ENCODE measurements at places on chromosomes 3 and 15.

DNA sequence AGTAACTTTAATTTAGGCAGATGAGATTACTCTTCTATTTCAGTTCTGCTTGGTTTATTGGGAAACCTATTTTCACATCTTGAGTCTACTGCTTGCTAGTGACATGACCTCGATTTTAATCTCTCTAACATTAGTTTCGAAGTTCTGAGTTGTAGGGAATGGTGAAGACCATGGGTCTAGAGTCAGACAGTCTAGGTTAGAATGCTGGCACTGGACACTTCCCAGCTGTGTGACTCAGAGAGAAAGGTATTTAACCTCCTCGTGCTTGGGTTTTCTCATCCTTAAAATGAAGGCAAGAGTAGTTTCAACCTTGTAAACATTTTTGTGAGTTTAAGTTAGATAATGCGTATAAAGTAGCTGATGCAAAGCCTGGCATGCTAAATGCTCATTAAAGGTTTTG lies 422.1 kb downstream of the GRM7 start:
- DNase-seq: no peak

DNA sequence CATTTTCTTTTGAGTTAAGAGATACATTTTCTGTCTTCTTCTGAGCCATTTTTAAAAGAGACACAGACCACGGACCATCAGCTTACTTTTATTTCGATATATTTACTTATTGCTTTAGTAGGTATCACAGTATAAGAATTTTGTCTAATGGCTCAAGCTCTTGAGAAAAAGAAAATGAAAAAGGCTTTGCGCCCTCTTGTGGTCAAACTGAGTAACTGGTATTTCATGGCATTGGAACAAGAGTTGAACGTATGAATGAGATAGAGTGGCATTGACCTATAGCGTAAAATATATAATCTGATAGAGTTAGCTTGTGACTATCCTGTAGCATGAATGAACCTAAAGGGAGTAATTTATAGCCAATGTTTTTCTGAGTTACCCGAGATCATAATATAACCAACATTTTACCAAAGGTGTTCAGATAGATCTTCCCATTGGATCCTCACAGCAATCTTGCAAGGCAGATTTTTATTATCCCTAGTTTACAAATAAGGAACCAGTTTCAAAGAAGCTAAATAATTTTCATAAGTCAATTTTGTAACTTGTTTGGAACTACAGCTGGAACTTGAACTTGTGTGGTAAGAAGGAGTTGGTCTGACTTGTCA lies 154.6 kb downstream of the POLR2M start:
- no peak for DNase-seq

GRCh38 chr3:112137781-112138180 lies 4.7 kb upstream of the GCSAM start:
- DNase-seq: no peak

DNA sequence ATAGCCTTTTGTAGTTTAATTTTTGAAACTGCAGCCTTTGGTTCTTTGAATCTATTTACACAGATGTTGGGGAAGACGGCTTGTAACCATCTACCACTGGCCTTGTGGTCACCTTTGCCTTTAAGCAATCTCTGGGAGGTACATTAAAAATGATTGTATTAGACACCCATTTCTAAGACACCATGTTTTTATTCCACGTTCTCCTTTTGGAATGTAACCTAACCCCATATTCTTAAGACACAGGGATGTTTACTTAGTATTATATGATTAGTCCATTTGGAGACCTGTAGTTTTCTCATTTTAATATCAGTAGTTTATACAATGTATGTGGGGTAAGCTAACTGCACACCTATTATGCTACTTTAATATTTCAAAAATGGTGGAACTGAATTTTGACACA lies 175.1 kb upstream of the PLSCR5 start:
- DNase-seq: no peak

GRCh38 chr15:46901001-46901400 lies 816.3 kb upstream of the SEMA6D start:
- DNase-seq: no peak

- DNase-seq: no peak
These were observed 97.2 kb upstream of the PRR23E start for GRCh38 chr3:127095774-127096173.

GRCh38 chr3:194163697-194164096 lies 27.7 kb downstream of the HES1 start:
- no peak for DNase-seq

DNA sequence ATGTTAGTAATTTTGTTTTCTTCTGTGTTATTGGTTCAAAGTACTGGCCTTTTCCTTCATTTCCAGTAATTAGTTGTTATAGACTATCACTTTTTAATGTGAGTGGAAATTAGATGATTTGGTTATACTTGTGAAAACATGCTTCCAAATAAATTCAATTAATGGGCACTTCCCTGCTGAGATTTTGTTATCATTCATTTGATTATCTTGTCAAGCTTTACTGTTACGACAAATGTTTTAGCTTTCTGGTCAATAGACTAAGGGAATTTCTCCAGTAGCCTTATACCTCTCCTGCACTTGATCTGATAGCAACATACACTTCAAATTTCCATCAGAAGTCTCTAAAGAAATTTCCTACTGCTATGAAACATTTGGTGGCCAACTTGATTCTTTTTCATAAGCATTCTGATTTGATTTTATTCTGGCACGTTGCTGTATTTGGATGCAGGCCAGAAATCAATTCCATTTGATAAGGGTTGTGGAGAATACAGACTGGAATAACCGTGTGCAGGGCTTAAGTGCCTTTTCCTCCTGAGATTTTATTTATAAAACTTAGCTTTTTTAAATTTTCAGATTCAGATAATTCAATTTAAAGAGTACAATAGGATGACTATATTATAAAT lies 573.8 kb upstream of the NAALADL2 start:
- no peak for DNase-seq

DNA sequence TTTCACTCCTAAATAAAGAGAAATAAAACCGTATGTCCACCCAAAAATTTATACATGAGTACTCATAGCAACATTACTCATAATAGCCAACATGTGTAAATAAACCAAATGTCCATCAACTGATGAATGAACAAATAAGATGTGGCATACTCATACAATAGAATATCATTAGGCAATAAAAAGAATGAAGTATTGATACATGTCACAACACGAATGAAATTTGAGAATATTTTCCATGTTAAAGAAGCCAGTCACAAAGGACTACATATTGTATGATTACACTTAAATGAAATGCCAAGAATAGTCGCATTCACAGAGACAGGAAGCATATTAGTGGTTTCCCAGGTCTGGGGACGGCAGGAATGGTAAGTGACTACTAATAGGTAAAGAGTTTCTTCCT lies 869.2 kb downstream of the IGSF11 start:
- DNase-seq: no peak

DNA sequence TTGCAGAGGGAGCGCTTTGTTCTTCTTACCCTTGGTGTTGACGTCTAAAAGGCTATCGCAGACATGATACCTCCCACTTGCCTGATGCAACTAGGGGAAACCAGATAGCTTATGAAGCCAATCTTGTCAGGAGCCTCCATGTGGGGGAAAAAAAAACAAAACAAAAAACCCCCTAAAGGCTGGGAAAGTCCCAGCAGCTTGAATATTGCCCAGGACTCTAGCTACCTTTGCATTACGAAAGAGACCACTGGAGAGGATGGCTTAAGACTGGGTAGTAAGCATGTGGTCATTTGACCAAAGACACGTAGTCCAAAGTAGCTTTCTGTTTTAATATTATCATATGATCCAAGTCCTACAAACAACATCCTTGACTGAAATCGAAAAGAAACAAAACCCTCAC lies 120.7 kb upstream of the WNT5A start:
- DNase-seq: no peak

DNA sequence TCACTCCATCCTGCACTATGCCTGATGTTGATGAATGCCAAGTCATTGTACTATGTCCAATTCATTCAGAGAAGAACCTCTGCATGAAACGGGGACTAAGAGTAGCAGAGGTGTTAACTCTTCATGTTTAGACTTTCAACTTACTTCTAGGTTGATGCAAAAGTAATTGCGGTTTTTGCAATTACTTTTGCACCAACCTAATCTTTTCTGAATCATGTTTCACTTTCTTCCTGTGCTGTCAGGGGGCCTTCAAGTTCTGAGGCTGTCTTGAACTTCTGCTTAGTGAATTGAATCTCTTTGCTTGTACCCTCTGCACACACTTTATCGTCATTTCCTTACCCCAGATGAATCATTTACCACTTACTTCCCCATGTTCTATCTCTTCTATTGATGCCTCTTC lies 636.2 kb downstream of the NAALADL2 start:
- DNase-seq: no peak

- DNase-seq: no peak
These were observed 2.6 kb upstream of the ABHD10 start for GRCh38 chr3:111976254-111976653.

GRCh38 chr15:51067510-51067909 lies 27.2 kb downstream of the TNFAIP8L3 start:
- DNase-seq: no peak

DNA sequence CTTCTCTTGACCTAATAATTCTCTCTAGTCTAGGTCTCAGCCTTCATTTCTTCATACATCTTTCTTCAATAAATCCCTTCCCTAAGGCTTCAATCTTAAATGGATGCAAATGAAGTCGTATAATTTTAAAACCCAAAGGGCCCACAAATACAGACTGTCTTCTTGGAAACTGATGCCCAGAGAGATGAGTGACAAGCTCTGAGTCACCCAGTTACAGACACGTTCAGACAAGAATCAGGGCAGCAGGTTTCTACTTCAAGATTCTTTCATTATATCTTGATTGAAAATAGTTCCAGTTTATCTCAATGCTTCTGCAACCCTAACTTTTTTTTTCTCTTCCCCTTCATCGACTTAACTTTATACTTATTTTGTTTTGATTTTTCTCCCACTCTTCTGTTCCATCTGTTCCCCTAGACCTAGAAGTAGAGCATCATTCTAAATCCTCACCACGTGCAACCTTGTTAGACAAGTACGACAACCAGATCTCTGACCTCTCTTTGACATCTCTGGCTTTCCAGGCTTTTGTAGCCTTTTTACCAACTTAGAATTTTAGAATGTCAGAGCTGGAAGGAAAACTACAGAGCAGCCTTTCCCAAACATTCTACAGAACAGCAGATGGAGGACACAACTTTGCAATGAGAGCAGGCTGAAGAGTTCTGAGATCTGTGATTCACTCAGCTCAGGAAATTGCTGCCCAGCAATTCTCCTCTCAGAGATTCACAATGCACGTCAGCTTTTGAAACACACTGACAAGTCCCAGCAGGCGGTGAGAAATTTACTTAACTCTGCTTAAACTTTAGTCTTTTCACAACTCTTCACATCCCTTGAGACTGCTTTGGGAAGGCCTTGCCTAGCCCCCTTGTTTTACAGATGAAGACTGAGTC lies 25.3 kb downstream of the NCEH1 start:
- no peak for DNase-seq

DNA sequence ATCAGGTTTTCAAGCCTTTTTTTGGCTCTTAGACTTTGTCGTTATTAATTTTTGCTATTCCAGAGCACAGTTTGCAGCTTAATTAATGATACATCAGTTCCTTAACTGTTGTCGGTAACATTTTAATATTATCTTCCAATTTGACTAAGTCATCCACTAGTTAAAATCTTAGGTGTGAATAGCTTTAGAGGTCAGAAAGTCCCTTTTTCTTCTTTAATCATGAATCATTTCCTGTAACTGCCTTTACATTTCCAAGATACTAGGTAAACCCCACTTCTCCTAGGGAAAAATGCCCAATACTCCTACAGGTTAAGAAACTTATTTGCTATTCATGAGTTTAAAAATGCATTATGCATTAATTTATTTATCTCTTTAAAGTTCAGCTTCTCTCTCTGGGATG lies 260.9 kb upstream of the CFAP20DC start:
- DNase-seq: no peak

DNA sequence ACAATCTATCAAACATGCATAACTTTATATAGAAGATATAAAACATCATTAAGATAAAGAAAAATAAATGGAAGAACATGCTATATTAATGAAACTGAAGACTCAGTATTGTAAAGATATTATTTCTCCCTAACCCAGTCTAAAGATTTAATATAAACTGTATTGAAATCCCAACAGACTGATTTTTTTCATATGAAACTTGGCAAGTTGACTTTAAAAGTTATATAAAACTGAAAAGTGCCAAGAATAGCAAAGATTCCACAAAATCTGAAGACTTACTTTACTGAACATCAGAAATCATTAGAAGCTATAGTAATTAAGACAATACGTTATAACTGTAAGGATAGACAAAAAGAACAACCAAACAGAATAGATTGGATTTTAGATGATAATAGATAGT lies 531.3 kb upstream of the MCTP2 start:
- DNase-seq: no peak

DNA sequence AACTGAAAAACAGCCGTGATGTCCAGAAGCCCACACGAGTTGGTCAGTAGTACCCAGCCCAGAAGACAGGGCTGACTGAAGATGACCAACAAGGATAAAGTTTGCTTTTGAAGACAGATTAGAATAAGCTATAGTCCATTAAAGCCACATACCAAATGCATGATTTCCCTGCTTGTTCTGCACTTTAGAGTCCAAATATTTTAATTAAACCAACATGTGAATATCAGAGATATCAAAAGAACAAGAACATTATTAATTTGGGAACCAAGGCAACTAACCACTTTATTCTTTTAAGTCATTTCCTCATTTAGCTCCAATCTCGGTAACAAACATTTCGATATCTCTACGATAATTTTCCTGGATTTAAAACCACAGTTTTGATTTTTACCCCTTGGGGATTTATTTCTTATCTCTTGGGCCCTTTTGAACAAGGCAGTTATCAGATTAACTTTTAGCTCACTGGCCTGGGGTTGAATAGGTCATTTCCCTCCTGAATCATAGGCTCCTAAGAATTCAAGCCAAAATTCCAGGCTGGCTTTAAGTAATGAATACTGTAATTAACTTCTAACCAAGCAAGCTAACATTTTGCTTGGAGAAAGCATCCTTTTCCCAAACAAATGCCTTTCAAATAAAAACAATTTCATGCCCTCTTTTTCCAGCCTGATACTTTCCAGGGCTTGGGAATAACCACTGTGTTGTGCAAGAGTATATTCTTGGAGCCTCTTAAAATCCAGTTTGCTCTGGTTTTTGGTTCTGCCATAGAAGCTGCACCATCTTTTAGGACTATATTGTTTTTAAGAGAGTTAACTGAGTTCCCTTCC lies 102.9 kb upstream of the NR2E3 start:
- no peak for DNase-seq

DNA sequence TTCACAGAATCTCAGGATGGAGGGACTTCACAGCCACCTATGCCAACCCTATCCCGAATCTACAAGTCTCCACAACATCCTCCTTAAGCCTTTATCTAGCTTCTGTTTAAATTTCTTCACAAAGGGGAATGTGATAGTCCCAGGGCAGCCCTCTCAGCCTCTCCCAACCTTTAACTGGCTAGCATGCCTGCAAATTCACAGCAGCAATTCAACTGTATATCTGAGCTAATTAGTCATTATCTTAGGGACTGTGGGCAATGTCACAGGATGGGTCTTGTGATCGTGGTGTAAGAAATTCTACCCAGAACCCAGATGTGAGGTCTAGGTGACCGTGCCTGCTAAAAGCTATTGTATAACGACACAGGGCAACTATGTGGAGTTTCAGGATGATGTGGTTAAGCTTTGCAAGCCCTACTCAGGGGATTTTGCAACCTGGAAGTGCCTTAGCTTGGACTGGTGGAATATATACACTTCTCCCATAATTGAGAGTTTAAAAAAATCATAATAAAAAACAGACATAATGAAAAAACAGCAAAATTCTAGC lies 65.5 kb upstream of the FBN1 start:
- DNase-seq: no peak

All from stimulated activated CD8-positive, alpha-beta memory T cell treated with anti-CD3 and anti-CD28 coated beads, Interleukin-15, amount 100 ng/mL, for 1 hour (primary cell).